ENCODE measurements at places on chromosomes 12 and 14.

DNA sequence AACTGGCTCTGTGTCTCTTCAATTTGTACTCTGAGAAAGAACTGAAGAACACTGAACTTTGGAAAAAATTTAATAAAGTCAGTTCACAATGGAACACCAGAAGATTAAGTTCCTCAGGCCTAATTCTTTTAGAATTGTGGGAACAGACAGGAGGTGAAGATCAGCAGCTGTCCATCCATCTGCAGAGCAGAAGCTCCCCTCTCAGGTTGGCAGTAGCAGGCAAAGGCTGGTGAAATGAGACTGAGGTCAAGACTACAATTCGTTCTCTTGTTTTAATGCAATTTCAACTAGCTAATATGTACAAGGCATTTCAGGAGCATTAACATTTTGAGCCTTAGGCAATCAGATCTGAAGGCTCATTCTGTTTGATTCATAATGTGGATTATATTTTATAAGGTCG lies 10.3 kb upstream of the TRHDE start:
- no peak for DNase-seq

- DNase-seq: no peak
Measured at GRCh38 chr12:29067430-29067829, 81.6 kb upstream of the FAR2 start.

DNA sequence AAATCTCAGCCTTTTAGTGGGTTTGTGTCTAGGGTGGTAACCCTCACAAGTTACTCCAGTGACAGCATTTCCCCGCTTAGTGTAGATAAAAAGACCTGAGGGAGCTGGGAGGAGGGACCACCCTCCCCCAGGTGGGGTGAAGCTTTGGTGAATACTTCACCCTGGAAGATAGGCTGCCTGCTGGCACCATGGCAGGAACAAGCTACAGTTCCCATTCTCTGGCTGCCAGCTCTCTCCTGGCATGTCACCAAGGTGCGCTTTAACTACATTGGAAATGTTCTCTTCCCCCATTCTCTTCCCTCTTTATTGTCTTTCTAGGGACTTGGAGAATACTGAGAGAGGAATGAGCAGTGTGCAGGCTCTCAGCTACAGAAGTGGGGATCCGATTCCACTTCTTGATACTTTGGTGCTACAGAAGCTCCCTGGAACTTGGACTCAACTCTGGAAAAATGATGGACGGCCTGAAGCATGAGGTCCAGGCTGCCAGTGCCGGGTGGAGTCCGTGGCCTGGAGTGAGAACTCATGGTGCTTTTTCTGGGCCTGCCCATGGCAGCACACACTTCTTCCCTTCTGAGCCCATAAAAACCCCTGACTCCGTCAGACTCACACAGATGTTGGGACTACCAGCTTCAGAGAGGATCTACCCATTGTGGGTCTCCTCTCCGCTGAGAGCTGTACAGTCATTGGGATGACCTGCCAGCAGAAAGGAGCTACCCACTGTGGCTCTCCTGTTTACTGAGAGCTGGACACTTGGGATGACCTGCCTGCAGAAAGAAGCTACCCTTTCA lies 198.0 kb downstream of the ADGRD1 start:
- no peak for DNase-seq

DNA sequence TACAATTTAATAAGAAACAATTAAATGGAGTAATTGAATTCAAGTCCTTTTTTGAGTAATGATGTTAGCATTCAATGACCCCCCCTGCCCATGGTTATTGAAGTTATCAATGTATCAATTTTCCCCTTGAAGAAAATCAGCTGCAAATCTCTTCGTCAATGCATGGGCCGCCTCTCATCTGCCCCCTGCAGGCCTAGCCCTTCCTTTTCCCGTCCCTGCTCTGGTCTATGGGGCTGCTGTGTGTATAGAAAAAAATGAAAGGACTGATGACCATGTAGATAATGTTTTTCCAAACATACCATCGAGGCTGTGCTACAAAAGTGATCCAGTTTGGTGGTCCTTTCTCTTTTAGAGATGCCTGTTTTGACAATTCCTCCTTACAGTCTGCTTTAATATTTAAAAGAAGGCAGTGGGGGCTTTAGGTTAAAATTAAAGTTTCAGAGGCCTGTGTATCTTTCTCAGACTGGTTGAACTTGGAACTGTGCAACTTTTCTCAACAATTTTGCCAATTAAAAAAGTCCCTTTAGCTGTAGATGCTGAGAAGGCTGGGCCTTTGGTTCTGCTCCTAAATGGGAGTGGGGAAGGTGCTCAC lies 98.4 kb downstream of the APAF1 start:
- DNase-seq: no peak
